Umbilical cord (tissue), 2 donors: ENCODE measurements at places on chromosomes 1 and 21.
A peak's percentile ranks its signal among the peaks of the same experiment; 100 is the strongest.

DNA sequence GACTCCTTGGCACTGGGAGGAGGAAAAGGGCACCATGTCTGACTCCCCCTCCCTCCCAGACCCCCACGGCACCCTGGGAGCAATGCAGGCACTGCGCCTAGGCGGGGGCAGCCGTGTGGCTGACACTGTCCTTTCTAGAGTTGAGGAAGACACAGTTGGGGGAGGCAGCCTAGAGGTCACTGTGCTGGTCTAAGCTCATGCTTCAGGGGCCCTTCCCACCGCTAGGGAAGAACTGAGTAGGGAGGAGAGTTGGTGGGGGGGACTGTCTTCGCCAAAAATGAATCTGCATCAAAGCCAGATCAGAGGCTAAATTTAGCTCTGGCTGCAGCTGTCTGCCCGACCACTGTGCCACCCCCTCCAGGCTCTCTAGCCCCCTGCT lies 3.4 kb downstream of the SEMA6C start:
- no peak for DNase-seq

GRCh38 chr21:41460578-41461527 lies 34.8 kb downstream of the MX1 start:
- peak; percentile 69 for DNase-seq

GRCh38 chr1:78227705-78228635 lies 182.2 kb downstream of the GIPC2 start:
- no peak for DNase-seq

- no peak for DNase-seq
Measured at GRCh38 chr1:211935448-211935970, 99.8 kb downstream of the INTS7 start.

GRCh38 chr21:26842974-26843932 lies 2.0 kb downstream of the ADAMTS1 start:
- peak; percentile 98 for DNase-seq

GRCh38 chr1:10449751-10450150 lies at the start of gene CORT:
Gene CORT, plus strand, starts transcription at chr1:10450031. Its CDS starts 193 bp downstream, at chr1:10450224.
- no peak for DNase-seq

DNA sequence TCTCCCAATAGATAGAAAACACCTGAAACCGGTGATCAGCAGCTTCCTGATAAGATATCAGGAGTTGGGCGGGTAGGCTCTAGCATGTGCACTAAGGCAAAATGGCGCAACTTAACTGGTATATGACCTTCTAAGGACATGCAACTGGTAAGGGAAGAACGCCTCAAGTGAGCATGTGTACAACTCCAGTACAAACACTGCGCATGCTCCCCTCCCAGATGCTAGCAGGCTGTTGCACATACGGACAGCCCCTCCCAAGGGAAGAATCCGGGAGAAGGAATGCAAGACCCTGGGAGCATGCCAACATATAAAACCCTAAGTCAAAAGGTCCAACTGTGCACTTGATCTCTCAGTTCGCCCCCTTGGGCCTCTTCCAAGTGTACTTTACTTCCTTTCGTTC lies 110.8 kb downstream of the TSEN15 start:
- DNase-seq = peak; percentile 53

DNA sequence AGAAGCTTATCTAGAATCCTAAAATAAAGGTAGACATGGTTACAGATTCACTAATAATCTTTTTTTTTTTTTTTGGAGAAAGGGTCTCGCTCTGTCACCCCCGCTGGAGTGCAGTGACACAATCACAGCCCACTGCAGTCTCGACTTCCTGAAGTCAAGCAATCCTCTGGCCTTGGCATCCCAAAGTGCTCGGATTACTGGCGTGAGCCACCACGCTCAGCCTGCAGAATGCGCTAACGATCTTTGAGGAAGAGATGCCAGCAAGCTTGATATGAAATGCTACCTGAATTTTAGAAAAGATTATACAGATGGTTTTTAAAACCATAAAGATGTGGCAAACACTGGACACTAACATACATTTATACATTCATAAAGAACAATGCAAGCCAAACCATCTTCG lies 4.1 kb upstream of the GNPAT start:
- DNase-seq = no peak
